ENCODE measurements at places on chromosomes 3 and 15. TPM values are rescaled to one million over a fixed set of nuclear protein-coding genes. Genes with fewer than 3 reads are reported as not detected.

- no peak for DNase-seq
- H3K36me3 ChIP-seq, result no peaks in the 10 kb centered on the region
- no peak overlapping the region for H3K4me3 ChIP-seq
- H3K27me3 ChIP-seq, result no peaks in the 10 kb centered on the region
- H3K4me1 ChIP-seq, result no peaks in the 10 kb centered on the region
Measured at GRCh38 chr3:69699183-69699582, 40.1 kb upstream of the MITF start.

DNA sequence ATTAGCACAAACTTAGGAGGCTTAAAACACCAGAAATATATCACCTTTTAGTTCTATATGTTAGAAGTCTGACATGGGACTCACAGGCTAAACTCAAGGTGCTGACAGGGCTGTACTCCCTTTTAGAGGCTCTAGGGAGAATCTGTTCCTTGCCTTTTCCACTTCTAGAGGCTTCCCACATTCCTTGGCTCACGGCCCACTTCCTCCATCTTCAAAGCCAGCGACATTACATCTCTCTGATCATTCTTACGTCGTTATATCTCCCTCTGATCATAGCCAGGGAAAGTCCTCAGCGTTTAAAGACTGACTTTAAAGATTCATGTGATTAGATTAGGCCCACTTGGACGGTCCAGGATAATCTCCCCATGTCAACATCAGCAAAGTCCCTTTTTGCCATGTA lies 166.3 kb downstream of the GREM1 start:
- H3K27me3 ChIP-seq, result no peaks in the 10 kb centered on the region
- no peak overlapping the region for H3K27ac ChIP-seq
- DNase-seq, result no peak

DNA sequence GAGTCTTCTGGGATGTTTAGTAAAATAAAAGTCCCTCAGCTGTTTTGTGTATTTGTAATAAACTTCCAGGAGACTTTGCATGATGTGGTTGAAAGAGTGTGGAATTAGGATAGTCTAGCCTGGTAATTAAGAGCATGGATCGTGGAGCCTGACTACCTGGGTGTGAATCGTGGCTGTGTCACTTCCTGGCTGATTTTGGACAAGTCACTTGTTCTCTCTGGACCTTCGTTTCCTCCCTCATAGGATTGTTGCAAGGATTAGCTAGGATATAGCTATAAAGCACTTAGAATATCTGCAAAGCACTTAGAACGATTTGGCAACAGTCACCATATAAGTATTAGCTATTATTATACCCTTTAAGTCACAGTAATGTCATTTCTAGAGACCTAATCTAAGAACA lies 40.2 kb downstream of the SLMAP start:
- H3K27me3 ChIP-seq, result no peaks in the 10 kb centered on the region
- no peaks in the 10 kb centered on the region for H3K4me1 ChIP-seq
- H3K27ac ChIP-seq, result no peak overlapping the region

Gene RAB27A
- 17.1 TPM for total RNA-seq

- DNase-seq, result no peak
- no peak overlapping the region for H3K4me3 ChIP-seq
- no peaks in the 10 kb centered on the region for H3K27me3 ChIP-seq
- no peak overlapping the region for H3K27ac ChIP-seq
- H3K4me1 ChIP-seq, result no peaks in the 10 kb centered on the region
Measured at GRCh38 chr3:139439278-139439677, 37.0 kb downstream of the RBP2 start.

- peaks cover 43% of the 10 kb centered on the region for H3K4me1 ChIP-seq
- H3K27ac ChIP-seq, result no peak overlapping the region
- peaks cover 79% of the 10 kb centered on the region for H3K27me3 ChIP-seq
Measured at GRCh38 chr3:128486205-128486628, 6.8 kb downstream of the GATA2 start.

DNA sequence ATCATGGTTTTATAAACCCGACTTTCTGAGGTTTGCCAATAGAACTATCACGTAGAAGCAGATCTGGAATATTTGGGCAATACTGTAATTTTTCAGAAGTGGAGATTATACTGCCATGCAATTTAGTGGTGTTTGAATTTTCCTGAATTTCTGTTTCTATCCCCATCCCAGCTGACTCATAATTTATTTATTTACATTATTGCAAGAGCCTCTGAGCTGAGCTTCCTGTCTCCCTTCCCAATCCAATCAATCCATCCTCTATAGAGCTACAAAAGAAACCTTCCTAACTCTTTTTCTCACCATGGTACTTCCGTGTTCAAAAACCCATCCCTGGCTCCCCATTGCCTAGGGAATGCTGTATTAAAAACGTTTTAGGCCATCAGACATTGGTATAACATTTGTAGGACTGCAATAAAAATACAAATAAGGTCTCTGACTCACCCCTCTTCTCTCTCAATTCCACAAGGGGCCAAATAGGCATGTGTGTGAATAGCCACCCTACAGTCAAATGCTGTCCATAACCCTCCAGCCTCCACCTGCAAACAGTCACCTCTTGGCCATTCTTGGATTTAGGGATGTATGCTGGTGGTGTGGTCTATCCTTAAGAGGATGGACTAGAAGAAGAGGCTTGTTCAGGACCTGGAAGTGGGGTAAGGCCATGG lies 190.7 kb downstream of the CD47 start:
- no peaks in the 10 kb centered on the region for H3K36me3 ChIP-seq
- no peak for DNase-seq
- no peaks in the 10 kb centered on the region for H3K4me1 ChIP-seq
- H3K27me3 ChIP-seq, result no peaks in the 10 kb centered on the region
- H3K4me3 ChIP-seq, result no peak overlapping the region

DNA sequence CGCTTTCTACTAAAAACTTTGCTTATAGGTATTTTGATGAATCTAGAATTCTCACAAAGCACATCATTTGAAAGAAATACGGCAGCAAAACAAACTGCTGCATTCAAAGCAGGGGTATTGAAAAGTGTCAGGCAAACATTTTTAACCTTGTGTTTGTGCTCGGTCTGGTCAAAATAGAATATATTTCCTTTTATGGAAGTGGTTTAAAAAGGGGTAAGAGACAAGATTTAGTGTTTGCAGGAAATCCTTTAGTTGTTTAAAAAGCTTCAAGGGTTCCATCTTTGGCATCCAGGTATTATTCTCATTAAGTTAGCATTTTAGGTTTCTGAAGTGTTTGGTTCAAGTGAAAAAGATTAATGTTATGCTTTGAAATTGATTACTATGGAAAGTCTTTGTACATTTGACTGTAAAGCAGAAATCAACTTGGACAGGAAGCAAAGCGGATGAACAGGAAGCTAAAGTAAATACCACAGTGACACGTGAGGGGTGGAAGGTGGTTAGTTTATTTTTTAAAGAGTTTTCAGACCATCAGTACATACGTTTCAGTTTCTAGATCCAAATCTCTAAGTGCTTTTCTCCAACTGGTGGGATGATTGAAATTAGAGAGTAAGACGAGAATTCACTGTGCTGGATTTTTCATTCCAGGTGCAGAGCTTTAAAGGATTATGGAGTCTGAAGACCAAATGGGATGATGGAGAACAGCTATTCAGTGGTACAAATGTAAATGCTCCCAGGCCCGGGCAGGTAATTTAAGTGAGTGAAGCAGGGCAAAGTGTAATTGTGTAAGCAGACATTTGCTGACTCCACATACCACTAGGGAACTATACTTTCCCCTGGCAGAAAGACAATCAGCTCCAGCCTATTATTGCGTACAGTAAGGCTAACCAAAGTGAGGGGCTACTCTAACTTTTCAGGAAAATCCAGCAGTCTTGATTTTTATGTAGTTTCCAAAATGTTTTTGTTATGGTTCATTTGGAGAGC lies 341.8 kb upstream of the TBL1XR1 start:
- no peaks in the 10 kb centered on the region for H3K27me3 ChIP-seq
- H3K4me3 ChIP-seq, result no peak overlapping the region
- no peaks in the 10 kb centered on the region for H3K4me1 ChIP-seq
- H3K36me3 ChIP-seq, result no peaks in the 10 kb centered on the region

DNA sequence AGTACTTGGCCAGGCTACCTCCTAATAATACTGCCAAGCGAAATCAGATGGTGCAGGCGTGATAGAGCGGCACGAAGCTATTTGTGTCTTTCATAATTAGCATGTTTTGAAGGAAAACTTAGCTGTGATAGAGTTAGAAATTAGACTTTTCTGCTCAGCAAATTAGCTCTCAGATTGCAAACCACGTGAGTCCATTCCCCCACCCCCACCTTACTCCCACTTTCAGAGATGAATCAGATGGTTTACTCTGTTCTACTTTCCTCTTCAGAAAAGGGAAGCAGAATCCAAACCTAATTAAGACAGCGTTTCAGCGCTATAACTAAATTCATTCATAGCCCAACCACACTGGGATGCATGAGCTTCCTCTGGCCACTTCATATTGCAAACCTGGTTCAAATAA lies 214.6 kb downstream of the SLCO3A1 start:
- peaks cover 12% of the 10 kb centered on the region for H3K4me1 ChIP-seq
- H3K27ac ChIP-seq, result no peak overlapping the region
- no peak overlapping the region for H3K4me3 ChIP-seq
- no peak for DNase-seq
- no peaks in the 10 kb centered on the region for H3K36me3 ChIP-seq

- H3K27me3 ChIP-seq, result no peaks in the 10 kb centered on the region
- no peak overlapping the region for H3K27ac ChIP-seq
- no peak overlapping the region for H3K4me3 ChIP-seq
- no peaks in the 10 kb centered on the region for H3K4me1 ChIP-seq
- H3K36me3 ChIP-seq, result no peaks in the 10 kb centered on the region
Measured at GRCh38 chr3:63791974-63792373, 27.1 kb upstream of the C3orf49 start.

DNA sequence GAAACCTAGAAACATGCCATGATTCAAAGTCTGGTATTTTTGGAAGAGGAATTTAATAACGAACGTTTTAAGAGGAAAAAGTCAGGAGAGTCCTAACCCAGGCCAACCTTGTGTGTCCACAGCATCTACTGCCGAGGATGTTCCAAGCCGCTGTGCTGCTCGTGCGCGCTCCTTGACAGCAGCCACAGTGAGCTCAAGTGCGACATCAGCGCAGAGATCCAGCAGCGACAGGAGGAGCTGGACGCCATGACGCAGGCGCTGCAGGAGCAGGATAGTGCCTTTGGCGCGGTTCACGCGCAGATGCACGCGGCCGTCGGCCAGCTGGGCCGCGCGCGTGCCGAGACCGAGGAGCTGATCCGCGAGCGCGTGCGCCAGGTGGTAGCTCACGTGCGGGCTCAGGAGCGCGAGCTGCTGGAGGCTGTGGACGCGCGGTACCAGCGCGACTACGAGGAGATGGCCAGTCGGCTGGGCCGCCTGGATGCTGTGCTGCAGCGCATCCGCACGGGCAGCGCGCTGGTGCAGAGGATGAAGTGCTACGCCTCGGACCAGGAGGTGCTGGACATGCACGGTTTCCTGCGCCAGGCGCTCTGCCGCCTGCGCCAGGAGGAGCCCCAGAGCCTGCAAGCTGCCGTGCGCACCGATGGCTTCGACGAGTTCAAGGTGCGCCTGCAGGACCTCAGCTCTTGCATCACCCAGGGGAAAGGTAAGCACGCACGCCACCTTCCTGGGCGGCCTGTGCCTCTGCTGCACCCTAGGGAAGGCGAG lies 28.4 kb downstream of the PML start:
- no peak overlapping the region for H3K4me3 ChIP-seq
- H3K4me1 ChIP-seq, result no peaks in the 10 kb centered on the region
- no peaks in the 10 kb centered on the region for H3K36me3 ChIP-seq
- H3K27ac ChIP-seq, result no peak overlapping the region
- no peak for DNase-seq
- no peaks in the 10 kb centered on the region for H3K27me3 ChIP-seq

DNA sequence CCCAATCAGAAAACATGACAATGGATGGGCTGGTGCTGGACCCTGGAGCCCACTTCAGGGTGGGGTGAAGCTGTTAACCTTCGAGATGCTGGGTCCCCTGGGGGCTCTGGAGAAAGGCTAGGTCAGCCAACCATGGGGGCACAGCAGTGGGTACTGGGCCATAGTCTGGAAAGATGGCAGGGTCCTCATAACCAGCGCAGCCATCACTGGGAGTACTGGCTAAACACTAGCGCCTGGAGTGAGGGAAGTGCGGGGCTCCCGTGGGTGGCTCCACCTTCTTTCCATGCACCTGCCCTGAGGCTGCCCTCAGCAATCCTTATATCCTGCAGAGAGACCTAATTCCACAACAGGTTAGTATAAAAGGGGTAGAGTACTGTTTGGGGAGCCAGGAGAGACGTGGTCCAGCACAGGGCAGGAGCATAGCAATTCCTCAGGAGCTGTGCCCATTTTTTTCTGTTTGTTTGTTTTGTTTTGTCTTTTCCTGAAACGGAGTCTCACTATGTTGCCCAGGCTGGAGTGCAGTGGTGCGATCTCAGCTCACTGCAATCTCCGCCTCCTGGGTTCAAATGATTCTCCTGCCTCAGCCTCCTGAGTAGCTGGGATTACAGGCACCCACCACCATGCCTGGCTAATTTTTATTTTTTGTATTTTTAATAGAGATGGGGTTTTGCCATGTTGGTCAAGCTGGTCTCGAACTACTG lies 122.6 kb upstream of the MEF2A start:
- H3K36me3 ChIP-seq, result no peaks in the 10 kb centered on the region
- no peaks in the 10 kb centered on the region for H3K27me3 ChIP-seq
- H3K27ac ChIP-seq, result peak overlapping the region; percentile 76

DNA sequence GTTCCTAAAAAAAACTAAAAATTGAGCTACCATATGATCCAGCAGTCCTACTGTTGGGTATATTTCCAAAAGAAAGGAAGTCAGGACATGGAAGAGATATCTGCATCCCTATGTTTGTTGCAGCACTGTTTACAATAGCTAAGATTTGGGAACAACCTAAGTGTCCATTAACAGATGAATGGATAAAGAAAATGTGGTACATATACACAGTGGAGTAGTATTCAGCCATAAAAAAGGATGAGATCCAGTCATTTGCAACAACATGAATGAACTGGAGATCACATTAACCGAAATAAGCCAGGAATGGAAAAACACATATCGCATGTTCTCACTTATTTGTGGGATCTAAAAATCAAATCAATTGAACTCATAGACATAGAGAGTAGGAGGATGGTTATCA lies 29.5 kb downstream of the LRRC49 start:
- H3K27ac ChIP-seq, result no peak overlapping the region
- no peaks in the 10 kb centered on the region for H3K27me3 ChIP-seq
- DNase-seq, result no peak

DNA sequence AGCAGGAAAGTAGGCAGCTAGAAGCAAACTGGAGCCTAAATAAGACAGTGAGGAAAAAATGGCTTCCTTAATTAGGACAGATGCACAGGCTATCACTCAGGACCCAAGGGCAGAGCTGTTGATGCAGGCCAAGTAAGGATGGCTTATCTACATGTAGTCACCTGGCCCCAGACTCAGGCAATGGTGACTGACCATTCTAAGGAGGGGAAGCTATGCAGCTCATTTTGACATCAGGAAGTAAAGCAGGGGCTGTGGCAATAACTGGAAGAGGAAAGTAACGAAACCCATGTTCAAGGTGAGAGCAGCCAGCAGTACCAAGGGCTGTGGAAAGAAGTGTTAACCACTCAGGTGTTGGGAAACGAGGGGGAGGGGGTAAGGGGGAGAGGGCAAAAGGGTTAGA lies 16.2 kb downstream of the ACAD11 start:
- no peaks in the 10 kb centered on the region for H3K4me1 ChIP-seq
- H3K4me3 ChIP-seq, result no peak overlapping the region
- H3K27ac ChIP-seq, result no peak overlapping the region
- H3K36me3 ChIP-seq, result no peaks in the 10 kb centered on the region
- no peak for DNase-seq
- H3K27me3 ChIP-seq, result no peaks in the 10 kb centered on the region

GRCh38 chr3:48739955-48740823 lies 23.2 kb upstream of the IP6K2 start:
- peak; percentile 90 for DNase-seq
- H3K4me1 ChIP-seq, result peaks cover 16% of the 10 kb centered on the region
- H3K4me3 ChIP-seq, result no peak overlapping the region
- H3K27me3 ChIP-seq, result no peaks in the 10 kb centered on the region

GRCh38 chr15:66839506-66840112 lies 137.6 kb downstream of the SMAD6 start:
- no peak overlapping the region for H3K27ac ChIP-seq
- peaks cover 3% of the 10 kb centered on the region for H3K4me1 ChIP-seq
- no peak for DNase-seq
- H3K27me3 ChIP-seq, result no peaks in the 10 kb centered on the region
- H3K36me3 ChIP-seq, result no peaks in the 10 kb centered on the region
- H3K4me3 ChIP-seq, result no peak overlapping the region

All from Peyer's patch (tissue), 4 donors.